ENCODE measurements at places on chromosomes 2 and 18.
A peak's percentile ranks its signal among the peaks of the same experiment; 100 is the strongest.

GRCh38 chr2:24017711-24018110, 7.8 kb downstream of the MFSD2B start:
- DNase-seq: no peak

GRCh38 chr2:43314299-43314927, 88.0 kb upstream of the ZFP36L2 start:
- no peak for DNase-seq

DNA sequence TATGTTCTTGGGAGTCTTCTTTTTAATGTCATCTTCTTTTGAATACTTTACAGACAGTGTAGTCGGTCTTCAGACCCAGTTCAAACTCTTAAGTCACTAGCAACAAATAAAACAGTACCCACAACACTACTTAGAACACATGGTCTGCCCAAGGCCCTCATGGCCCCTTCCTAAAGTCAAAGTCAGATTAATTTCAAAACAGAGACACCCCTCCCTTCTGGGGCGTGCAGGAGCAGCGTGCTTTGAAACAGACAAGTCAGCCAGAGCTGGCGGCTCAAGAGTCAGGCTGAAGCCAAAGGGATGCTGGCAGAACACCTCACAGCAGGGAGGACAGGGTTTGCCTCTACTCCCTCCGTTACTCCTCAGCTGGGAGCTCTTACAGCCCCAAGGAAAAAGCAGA, 77.5 kb downstream of the TFCP2L1 start:
- no peak for DNase-seq

DNA sequence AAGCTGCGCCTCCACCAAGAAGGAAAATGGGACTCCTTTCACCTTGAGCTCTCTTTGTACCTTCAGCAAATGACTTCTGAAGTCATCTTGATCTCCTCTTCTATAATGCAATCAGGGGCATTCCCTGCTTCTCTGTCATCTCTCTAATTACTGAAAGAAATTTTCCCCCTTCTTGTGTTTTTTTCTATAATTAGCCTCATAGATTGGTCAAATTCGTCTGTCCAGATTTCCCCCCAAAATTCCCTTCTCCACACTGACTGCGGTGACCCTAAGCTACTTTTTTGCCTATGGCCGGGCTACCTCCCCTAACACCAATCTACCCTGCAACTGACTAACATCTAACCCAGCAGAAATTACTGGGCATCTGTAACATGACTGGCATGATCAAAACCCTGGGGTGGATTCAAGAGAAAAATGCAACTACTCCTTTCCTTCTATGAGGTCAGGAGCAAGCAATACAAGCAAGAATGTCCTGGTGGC, 168.6 kb downstream of the BCL2 start:
- no peak for DNase-seq

DNA sequence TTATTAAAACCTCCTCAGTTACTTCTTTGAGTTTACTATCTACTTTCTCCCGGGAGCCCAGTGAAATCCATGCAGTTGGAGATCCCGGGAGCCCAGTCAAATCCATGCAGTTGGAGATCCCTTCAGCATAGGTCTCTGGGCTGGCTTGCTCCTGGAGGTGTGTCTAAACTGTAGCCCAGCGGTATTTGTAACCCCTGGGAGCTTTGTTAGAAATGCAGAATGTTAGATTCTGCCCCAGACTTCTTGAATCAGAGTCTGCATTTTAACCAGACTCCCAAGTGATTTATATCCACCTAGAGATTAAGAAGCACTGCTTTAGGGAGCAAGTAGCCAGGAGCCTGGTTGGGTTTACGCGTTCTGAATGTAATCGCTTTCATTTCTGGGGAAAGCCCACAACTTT, 54.5 kb downstream of the ARHGAP28 start:
- DNase-seq: no peak

DNA sequence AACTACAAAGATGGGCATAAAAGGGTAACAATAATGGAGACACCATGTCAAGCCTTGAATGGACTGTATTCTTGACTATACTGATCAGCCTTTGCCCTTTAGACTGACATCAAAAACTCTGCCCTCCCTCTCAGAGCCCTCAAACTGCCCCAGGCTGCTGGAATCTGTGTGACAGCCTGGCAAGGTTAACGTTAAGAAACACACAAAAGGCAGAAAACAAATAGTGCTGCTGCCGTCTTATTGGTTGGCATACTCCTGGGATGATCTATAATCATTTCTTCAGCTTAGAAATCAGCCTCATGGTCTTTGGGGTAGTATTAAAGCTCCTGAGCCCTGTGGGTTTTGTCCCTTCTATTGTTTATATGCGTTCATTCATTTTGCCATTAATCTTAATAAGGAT, 338.0 kb downstream of the DCC start:
- no peak for DNase-seq

DNA sequence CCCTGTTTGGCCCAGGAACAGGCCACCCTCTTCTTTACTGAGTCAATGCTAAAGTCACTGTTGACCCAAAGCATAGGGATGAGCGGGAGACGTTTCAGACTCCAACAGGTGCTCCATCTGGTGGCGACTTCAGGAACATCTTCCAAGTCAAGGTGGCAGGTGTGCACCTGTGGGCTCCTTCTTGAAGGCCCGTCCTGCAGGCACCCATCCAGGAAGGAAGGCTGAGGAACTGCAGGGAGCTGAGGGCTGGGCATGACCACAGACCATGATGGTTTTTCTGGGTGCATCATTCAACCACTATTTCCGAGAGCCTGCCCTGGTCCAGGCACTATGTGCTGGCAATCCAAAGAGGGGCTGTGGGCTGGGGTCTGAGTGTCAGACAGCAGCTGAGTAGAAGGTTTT, 142.8 kb downstream of the NDUFA10 start:
- DNase-seq: peak; percentile 37

DNA sequence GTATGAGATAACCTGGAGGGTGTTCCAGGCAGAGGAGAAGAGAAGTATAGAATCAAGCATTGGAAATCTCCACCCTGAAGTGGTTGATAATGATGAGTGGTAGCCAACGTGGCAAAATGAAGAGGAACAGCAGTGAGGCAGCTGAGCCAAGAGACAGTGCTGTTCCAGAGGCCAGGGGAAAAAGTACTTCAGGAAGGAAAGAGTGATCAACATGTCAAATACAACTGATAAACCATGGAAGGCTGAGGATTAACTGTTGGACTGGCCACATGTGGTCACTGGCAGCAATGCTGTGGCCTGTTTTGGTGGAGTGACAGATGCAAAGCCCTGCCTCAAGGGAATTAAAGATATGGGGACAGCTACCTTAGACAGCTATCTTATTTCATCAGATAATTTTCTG, 51.9 kb upstream of the RMP24 start:
- no peak for DNase-seq

- DNase-seq: no peak
Observed at GRCh38 chr2:180077295-180077906, 70.3 kb upstream of the CWC22 start.

- no peak for DNase-seq
Observed at GRCh38 chr2:211204456-211204855, 648.1 kb downstream of the CPS1 start.

- no peak for DNase-seq
Observed at GRCh38 chr2:1546023-1546591, 132.8 kb downstream of the TPO start.

DNA sequence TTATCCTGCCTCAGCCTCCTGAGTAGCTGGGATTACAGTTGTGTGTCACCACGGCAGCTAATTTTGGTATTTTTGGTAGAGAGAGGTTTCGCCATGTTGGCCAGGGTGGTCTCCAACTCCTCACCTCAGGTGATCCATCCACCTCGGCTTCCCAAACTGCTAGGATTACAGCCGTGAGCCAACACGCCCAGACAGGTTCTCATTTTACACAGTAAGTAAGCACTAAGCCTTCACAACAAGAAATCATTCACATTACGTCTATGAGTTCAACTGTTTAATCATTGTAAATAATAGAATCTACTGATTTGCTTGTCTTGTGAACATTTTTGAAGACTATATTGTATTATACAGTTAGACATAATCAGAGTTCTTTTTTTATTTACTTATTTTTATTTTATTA, 131.5 kb upstream of the LRATD1 start:
- DNase-seq: no peak

GRCh38 chr2:109143214-109144187, 14.5 kb downstream of the SH3RF3 start:
- no peak for DNase-seq

DNA sequence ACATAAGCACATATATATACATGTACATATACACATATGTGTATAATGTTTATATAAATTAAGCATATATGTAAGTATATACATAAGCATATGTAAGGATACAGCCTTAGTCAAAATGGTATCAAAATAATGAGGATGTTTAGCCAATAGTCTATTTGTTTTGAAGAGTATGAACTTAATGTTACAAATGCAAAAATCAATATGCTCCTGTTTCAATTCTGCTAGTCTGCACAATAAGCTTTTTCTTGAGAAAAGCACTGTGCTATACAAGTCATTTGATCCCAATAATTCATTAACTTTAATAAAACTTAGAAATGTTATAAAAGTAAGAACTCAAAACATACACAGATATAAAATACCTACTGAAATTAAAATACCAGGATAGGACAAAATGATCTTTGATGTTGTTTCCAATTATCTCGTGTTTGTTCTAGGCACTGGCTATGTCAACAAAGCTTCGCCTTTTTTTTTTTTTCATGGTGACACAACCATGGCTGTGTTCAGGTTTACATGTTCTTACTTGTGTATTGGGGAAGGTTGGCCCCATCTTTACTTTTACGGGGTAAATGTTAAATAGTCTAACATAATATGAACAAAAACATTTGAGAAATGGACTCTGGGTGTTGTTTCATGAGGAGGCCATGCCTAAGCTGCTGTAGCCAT, 271.1 kb upstream of the CDH19 start:
- no peak for DNase-seq

DNA sequence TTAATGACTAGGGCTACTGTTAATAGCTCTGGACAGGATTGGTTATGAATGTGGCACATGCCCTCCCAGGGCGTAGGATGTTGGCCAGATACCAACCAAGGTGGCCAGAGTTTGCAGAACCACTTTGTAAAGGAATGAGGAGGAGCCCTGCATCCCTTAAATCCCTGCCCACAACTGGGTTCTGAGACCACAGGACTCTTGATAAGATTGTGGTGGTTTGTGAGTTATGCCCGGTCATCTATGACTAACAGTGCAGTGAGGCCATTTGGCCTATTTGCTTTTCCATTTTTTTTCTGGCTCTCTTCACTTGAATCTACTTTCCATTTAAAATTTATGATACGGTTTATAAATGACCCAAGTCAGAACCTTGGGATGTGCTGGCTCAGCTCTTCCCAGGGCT, 294.5 kb downstream of the PRKCE start:
- no peak for DNase-seq

GRCh38 chr2:212021947-212022346, 516.7 kb downstream of the ERBB4 start:
- no peak for DNase-seq

- no peak for DNase-seq
Observed at GRCh38 chr2:173218326-173219056, 136.2 kb upstream of the CDCA7 start.

DNA sequence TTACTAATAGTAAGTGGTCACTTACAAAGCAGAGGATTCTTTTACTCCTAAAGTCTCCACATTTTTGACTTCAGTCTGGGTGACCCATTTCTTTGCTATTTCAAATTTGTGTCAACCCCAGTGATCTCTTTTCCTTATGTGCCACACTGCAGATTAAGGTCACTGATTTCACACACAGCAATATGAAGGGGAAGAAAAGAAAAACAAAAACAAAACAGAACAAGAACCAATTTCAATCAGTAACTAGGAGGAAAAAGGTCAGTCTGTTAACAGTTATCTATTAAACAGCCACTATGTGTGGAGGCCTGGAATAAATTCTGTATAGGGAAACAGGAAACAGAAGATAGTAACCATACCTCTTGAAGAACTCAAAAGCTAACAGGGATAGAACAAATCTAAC, 72.0 kb upstream of the ACVR2A start:
- DNase-seq: no peak

DNA sequence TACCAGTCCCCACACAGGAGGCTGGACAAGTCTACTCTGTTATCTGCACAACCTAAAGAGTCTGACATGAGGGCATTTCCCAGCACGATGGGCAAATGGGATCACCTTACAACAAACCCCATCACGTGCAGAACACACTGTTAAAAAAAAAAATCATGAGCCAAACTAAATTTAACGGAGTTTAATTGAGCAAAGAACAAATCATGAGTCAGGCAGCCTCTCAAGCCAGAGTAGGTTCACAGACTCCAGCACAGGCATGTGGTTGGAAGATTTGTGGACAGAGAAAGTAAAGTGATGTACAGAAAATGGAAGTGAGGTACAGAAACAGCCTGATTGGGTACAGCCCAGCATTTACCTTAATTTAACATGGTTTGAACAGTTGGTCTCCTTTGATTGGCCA, 59.9 kb downstream of the KYNU start:
- no peak for DNase-seq

GRCh38 chr18:46152436-46152807, 48.2 kb downstream of the HAUS1 start:
- no peak for DNase-seq

GRCh38 chr2:164960159-164960558, 4.8 kb upstream of the SLC38A11 start:
- no peak for DNase-seq

DNA sequence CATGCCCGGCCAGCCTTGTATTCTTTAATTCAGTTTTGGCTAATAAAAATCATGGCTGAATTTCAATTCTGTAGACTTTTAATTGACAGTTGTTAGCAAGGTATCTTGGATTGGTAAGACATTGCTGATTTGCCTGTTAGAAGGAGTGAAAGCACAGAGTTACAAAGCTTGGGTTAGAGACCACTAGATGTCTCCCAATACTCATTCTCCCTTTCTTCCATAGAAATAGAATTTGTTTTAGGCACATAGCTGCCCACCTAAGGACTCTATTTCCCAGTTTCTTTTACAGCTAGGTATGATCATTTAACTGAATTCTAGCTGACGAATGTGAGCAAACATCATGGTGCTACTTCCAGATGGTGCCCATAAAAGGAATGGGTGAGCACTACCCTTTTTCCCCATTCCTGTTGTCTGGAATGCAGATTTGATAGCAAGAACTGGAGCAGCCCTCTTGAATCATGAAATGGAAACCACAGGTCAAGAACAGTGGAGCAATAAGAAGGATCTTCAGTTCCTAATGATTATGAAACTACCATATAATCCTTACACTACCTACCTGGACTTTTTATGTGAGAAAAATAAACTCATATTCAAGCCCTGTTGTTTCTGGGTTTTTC, 17.5 kb downstream of the PECR start:
- DNase-seq: no peak

- no peak for DNase-seq
Observed at GRCh38 chr18:11981543-11982366, 448 bp downstream of the IMPA2 start.

DNA sequence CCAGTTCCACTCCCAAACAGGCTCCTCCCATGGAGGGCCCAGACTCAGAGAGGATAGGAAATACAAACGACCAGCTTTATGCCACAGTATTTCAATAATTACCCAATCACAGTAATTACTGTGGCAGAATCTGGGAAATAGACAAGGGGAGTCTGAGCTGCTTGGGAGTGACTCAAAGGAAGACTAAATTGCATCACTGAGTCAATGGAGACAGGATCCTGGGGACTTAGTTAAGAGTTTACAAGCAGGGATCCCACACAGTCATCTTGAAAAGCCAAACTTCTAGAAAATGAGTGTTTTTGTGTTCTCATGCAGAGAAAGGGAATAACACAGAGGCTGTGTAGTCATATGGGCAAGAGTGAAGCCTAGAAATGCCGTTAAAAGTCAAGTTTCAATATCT, 1142.1 kb downstream of the CNTNAP5 start:
- DNase-seq: no peak

Data from stimulated activated CD4-positive, alpha-beta T cell treated with anti-CD3 and anti-CD28 coated beads, Interleukin-1b, Interleukin-23, amount 100 ng/mL, for 1 hour (primary cell).